ENCODE measurements at places on chromosomes 1 and 21.

- DNase-seq, result no peak
Measured at GRCh38 chr1:94433866-94434265, 15.7 kb downstream of the ABCD3 start.

- no peak for DNase-seq
Measured at GRCh38 chr1:119275145-119276134, 93.1 kb upstream of the HAO2 start.

GRCh38 chr21:42316891-42317290 is 1.7 kb upstream of the TFF3 start:
- DNase-seq, result no peak

DNA sequence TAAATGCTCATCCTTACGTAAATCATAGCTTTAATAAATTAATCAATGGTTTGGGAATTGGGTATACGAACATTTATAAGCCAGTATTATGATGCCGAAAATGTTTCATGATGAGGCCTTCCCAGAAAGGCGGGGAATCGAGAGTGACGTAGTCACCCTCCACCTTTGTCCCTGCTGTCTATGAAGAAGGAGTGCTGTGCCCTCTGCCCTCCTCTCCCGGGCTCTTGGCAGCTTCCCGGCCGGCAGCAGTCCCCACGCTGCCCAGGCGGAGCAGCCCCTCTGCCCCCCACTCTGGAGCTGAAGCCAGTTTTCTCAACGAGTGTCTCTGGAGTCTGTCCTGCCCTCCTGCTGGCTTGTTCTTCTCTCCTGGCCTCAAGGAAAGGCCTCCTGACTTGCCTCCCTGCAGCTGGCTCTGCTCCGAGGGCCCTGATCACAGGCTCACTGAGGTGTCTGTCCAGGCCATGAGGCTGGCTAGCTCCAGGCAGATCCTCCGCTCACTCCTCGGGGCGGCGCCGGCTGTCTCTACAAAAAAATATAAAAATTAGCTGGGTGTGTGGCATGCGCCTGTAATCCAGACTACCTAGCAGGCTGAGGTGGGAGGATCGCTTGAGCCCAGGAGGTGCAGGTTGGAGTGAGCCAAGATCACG is 150.7 kb upstream of the COL6A1 start:
- no peak for DNase-seq

DNA sequence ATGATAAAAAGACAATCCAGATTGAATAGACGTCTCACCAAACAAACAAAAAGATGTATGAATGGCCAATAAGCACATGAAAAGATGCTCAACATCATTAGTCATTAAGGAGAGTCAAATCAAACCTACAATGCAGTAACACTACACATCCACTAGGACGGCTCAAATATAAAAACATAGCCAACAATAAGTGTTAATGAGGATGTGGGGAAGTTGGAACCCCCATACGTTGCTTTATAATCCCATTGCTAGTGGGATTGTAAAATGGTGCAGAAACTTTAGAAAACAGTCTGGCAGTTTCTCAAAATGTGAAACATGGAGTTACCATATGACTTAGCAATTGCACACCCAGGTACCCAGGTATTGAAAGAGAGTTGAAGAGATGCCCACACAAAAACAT is 14.7 kb upstream of the IL24 start:
- DNase-seq, result no peak

DNA sequence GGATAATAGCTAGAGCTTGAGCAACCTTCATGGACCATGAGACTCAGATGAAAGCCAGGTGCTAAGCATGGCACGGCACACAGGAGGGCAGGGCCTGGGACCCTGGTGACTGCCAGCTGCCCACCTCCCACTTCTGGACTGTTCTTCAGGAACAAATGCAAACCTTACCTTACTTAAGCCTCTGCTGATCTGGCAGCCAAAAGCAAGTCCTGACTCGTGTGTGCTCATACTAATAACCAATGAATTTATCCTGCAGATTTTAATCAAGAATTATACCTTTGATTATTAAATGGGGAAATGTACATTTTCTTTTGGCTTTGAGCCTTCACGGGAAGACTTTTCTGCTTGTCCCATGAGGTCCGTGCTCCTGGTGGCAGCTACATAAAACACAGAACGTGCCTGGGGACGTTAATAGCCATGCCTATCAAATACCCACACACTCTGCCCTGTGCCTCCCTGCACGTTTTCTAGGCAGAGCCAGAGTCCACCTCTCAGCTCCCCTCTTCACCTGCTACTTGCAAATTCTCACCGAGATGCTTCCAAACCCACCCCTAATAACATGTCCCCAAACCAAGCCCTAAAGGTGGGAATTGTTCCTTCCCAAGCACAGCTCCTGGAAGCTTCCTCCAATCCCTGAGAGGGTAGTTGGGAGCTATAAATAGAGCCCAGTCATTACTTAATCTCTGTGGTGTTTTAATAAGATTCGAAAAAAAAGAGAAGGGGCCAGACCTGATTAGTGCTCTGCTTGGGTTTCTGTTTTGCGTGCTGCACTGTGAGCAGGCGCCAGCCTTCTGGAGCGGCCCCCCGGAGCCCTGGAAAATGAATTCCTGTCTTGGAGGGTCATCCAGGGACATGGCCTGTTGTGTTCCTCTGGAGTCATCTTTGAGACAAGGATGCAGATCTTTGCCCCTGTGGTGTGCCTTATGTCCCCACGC is 33.5 kb downstream of the SLC1A7 start:
- DNase-seq, result no peak

GRCh38 chr1:237684236-237684635 is 206.5 kb downstream of the ZP4 start:
- DNase-seq, result no peak

DNA sequence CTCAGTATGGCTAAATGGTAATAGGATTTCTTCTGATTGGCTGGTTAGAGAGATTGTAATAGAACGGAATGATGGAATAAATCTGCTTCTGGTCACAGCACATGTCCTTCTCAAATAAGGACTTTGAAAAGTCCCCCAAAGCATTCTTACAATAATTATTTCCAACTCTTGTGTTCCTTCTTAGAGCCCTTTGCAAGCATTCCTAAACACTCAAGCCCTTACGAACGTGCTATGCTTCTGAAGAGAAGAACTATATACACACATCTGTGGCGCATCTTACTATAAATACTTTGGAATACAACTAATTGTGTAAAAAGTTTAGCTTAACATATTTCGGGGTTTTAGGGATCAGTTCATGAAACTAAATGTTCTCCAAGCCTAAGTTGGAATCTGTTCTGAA is 25.6 kb downstream of the CLIC4 start:
- no peak for DNase-seq

GRCh38 chr1:190957565-190957964 is 479.9 kb upstream of the BRINP3 start:
- DNase-seq, result no peak

- DNase-seq, result no peak
Measured at GRCh38 chr1:71054281-71054731, 6.7 kb upstream of the PTGER3 start.

DNA sequence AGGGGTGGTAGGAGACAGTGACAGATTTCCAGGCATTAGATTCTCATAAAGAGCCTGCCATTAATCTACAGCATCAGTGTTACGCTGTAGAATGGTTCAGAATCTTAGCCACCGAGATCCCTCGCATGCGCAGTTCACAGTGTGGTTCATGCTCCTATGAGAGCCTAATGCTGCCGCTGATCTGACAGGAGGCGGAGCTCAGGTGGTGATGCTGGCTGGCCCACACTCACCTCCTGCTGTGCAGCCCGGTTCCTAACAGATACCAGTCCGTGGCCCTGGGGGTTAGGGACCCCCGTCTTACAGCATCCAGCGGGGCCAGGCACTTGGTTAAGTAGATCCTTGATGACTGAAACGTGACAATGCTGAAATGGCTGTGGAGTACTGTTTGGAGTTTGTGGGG is 163.6 kb upstream of the C1orf21 start:
- DNase-seq, result no peak

GRCh38 chr21:44010429-44010828 is 1.7 kb upstream of the TRAPPC10 start:
- DNase-seq, result no peak

- DNase-seq, result no peak
Measured at GRCh38 chr1:31703431-31704270, at the start of gene COL16A1. COL16A1 (minus strand) TSS chr1:31704017; CDS start chr1:31702193, 1,824 bp downstream.

DNA sequence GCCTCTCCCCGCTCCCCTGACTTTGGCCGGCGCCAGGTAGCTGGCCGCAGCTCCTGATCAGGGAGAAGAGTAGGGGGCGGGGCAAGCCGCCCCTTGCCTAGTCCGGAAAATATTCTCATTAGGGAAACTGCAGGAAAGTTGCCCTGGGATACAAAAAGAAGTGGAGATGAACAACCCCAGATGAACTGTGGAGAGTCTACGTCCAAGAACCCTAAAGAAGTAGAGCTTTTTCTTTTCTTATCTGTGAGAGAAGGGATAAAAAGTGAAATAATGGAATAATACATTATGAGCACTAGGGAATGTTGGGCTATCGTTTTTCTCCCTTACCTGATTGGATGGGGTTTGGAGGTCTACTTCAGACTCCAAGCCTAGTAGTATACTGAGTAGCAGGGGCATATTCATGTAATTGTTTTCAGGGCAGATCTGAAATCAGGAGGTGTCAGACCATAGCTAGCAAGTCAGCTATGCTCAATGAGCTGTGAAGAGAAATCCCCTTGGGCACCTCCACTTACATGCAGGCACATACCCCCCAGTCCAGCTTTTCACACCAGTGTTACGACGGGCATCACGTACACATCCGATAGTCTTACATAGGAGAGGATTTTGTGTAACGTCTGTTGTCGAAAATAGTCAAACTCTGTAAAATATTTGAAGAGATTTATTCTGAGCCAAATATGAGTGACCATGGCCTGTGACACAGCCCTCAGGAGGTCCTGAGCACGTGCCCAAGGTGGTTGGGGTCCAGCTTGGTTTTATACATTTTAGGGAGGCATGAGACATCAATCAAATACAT is 1.7 kb upstream of the DUSP10 start:
- DNase-seq, result no peak

- DNase-seq, result no peak
Measured at GRCh38 chr1:229882621-229883020, 184.4 kb upstream of the GALNT2 start.

DNA sequence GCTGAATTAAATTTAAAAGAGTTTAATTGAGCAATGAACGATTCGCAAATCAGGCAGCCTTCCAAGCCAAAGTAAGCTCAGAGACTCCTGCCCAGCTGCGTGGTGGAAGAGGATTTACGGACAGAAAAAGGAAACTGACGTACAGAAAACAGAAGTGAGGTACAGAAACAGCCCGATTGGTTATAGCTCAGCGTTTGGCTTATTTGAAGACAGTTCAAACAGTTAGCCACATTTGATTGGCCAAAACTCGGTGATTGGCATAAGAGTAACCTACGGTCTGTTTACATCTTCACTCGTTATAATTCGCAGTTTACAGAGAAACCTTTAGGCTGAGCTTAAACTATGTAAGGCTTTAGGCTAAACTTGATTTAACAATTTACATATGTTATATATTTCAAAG is 46.9 kb downstream of the CR1L start:
- DNase-seq, result no peak

- no peak for DNase-seq
Measured at GRCh38 chr1:154786804-154787570, 83.1 kb downstream of the KCNN3 start.

DNA sequence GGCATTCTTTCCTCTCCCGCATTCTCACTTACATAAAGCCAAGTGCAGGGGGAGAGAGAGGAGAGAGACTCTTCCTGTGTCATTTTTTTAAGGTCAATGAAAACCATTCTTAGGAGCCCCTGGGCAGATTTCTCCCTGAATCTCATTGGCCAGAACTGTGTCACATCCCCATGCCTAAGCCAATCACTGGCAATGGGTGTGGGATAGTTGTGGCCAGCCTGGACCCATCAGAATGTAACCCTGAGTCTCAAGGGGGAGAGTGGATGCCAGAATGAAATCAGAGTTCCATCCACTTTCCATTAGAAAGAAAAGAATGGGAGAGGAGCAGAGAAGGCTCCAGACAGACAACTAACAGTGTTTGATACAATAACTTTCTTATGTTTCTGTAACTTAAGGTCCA is 31.2 kb upstream of the COQ8A start:
- no peak for DNase-seq

DNA sequence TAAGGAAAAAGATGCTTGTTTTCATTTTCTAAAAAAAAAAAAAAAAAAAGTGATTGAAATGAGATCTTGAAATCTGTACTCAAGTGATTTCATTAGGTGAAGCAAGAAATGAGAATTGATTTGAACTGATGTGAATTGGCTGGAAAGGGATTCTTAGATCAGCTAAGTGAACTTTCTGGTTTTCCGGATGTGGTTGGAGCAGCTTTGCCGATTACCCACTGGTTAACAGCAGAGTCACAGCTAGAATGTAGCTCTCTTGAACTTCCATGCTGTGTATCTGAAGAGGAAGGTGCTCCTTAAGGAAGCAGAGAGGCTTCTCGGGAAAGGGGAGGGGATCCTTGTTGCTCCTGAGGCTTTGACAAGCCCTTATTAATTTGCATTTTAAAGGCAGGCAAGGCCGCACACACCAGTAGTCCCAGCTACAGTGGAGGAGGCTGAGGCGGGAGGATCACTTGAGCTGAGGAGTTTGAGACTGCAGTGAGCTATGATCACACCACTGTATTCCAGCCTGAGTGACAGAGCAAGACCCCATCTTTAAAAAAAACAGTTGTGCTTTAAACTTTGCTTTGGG is 28.7 kb upstream of the PWP2 start:
- no peak for DNase-seq

DNA sequence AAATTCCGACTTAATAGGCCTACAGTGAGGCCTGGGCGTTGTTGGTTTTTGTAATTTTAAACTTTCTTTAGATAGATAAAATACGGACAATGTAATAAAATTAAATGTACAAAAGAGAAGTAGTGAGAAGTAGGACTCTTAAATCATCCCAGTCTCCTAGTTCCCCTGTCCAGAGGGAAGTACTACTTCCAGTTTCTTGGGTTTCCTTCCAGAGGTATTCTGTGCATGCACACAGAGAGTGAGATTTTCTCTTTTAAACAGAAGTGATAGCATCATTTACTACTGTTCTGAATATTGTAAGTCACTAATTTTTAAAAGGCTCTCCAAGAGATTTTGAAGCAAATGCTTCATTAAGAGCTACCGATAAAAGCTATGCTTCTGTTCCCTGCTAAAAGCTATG is 7.2 kb upstream of the FNBP1L start:
- DNase-seq, result no peak

- no peak for DNase-seq
Measured at GRCh38 chr1:28646040-28646439, 2.4 kb upstream of the RNU11 start.

DNA sequence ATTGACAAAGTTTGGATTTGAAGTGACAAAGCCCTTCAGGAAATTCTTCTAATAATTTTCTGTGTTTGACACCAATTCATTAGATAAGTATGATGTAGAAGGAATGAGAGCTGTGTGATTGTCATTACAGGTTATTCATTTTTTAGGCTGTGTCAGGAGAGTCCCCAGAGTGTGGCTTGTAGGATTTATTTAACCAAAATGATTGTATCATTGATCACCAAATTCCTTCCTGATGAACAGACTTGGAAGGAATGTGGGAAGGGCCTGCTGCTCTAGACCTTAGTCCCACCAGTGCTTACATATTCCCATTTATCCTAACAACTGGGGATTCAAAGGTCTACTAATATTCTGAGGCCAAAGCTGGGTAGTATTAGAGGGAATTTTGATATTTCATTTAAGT is 383.3 kb upstream of the KAZN start:
- no peak for DNase-seq

- no peak for DNase-seq
Measured at GRCh38 chr1:104291156-104291555, 541.5 kb downstream of the AMY1C start.

- no peak for DNase-seq
Measured at GRCh38 chr1:157961805-157962762, 31.4 kb upstream of the KIRREL1 start.

- no peak for DNase-seq
Measured at GRCh38 chr1:145997016-145997717, 788 bp upstream of the TXNIP start.

GRCh38 chr1:190067592-190067991 is 410.1 kb downstream of the BRINP3 start:
- DNase-seq, result no peak

All from stimulated activated CD8-positive, alpha-beta memory T cell treated with anti-CD3 and anti-CD28 coated beads, Interleukin-7, amount 100 ng/mL, for 1 hour (primary cell).